RPMI8226 (cell line): ENCODE measurements at places on chromosomes 3 and 15.

DNA sequence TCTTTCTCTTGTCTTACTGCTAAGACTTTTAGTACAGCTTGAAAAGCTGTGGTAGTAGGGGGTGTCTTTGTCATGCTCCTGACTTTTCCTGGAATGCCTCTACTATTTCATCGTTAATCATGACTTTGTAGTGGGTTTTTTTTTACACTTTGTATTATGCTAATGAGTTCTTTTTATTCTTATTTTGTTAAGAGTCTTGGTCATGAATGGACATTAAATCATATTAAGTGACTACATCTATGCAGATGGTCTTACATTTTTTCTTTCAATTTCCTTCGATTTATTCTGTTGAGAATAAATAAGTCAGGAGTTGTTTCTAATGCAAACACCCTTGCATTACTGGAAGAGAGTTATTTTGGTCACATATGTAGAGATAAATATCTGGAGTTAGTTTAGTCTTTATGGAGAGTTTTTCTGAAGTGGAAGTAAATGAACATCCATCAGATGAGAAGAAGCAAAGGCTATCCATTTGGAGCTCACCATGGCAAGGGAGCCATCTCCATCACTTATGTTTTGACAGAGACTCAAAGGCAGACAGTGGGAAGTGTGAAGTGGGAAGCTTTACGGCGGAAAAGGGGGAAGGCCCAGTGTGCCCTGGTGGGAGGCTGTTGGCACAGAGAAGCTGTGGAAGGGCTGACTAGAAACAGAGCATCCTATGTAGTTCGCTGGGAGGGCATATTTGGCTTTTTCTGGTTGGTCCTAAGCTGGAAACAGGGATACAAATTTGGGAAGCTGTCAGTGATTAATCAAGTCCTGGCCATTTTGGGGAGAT is 73.1 kb upstream of the PRR23E start:
- no peak for DNase-seq

GRCh38 chr15:42184296-42184695 is 23.8 kb downstream of the VPS39 start:
- DNase-seq = peak; percentile 45

GRCh38 chr3:182889948-182890629 is 90.2 kb downstream of the DCUN1D1 start:
- DNase-seq = no peak

- DNase-seq = no peak
Measured at GRCh38 chr15:56042982-56043980, 49.9 kb upstream of the NEDD4 start.

GRCh38 chr3:115961380-115961779 is 338.1 kb downstream of the GAP43 start:
- DNase-seq = no peak

DNA sequence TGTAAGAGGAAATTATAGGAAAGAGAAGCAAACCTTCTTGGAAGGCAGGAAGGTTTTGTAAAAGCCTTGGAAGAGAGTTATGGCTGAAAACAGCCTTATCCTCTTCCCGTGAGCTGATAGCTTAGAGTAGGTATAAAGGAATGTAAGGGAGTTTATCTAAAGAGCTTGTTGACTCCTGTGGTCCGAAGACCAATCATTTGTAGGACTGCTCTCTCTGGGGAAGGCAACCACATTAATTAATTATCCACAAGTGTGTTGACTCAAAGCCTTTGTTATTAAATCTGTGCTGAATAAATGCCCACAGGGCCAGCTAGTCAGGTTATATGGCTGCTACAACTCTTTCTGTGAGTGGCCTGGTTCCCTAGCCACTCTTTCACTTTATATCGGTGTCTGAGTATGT is 452.1 kb upstream of the RASGRP1 start:
- no peak for DNase-seq

GRCh38 chr3:14726441-14726780 is 51.5 kb downstream of the C3orf20 start:
- no peak for DNase-seq

DNA sequence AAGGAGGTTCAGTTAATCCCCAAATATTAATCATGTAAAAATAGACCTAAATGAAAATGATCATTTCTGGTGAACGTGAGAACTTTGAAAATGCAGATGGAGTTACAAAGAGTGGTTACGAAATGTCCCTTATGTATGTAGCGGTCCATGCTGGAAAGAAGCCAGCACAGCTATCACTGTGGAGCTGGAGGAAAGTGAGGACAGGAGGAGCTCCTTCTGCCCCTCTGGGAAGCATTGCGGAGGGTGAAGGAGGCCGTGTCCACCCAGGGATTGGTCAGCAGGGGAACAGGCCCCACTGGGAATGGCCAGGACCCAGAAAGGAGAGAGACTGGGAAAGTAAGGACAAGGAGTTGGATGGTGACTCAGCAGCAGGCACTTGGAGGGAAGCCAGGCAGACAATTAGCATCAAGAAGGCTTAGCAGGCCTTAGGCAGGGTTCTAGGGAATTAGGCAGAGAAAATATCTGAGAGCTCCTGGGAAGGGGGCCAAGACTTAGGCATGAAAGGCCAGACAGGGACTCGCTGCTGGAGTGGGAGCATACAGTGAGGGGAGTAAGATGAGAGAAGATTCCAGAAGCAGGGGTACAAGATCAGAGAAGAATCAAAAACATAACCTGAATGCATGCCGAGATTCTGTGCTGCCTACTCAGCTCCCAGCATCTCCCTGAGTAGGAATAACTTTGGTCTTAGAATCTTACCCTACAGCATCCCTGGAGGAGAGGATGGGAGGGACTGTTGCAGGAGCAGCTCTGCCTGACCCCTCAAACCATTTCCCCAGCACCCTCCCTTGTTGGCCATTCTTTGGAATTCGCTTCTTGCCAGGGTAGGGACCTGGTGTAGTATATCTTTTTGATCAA is 171.0 kb upstream of the UMPS start:
- no peak for DNase-seq

DNA sequence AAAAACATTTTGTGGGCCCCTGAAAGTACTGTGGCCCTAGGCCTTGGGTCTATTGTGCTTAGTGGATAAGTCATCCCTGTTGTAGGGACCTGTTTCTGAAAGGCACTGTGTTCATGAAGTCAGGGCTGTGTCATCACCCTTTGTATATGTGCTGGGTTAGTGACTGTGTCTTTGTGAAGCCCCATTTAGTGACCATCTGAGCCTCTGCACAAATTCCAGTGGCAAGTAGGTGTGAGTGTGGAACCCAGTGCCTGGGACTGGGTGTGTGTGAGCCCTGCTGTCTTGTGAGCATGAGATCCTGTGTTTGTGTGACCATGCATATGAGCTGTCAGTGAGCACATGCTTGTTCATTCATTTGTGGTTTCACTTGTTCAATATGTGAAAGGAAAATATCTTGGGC is 1.2 kb upstream of the HYAL1 start:
- no peak for DNase-seq

DNA sequence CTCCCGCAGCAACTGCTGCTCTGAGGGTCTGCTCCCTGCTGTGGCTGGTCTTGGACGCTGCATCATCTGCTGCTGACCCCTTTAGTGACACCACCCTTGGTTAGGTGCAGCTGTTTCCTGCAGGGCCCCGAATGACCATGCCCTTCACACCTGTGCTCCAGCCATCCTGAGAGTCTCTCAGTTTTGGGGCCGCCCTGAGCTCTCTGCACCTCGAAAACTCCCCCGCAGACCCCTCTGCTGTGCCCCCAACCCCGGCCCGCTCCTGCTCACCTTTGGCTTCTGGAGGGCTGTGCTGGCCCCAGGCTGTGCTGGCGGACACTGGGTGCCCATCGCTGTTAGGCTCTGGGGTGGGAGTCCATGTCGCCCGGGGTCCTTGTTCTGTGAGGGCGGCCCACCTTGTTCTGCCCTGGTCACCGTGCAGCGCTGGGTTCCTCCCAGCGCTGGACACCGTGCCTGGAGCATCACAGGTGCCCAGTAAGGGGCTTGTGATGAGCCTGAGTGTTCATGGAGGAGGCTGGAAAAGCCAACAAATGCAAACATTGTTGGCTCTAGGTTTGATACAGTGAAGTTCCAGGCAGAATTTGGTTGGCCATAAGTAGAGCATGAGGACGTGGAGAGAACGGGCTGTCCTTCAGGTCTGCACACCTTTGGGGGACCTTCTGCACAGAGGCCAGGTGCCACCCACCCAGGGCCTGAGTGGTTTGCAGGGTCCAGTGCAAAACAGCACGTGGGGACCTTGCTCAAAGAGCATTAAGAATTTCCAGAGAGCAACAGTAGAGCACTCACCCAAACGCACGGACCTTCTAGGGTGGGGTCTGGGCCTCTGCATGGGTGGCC is 12.3 kb downstream of the ABTB1 start:
- DNase-seq = peak; percentile 20

- no peak for DNase-seq
Measured at GRCh38 chr3:188220988-188221818, 67.2 kb downstream of the LPP start.

- peak; percentile 63 for DNase-seq
Measured at GRCh38 chr15:57541805-57542504, 49.7 kb upstream of the MYZAP start.

- DNase-seq = peak; percentile 52
Measured at GRCh38 chr15:49045751-49046219, 461 bp downstream of the SECISBP2L start.

DNA sequence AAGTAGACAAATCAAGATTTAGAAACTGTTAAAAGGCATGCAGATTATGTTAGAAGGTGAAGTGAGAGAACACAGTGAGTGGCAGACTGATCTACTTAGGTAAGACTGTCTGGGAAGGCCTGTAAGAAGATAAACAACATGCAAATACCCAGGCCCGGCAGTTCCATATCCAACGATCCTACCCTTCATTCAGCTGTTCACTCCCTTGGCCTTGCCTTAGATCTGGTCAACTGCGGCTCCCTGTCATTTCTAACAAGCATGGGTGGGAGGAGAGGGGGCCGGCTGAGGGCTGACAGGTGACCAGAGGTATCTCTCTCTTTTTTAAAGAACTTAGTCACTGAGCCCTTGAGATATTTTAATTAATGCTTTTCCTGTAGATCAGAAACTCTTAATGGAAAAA is 84.7 kb upstream of the FAM3D start:
- DNase-seq = no peak
